Progenitor cell of endocrine pancreas (in vitro differentiated cells): ENCODE measurements at places on chromosomes 1 and 21.

- DNase-seq = no peak
Observed at GRCh38 chr1:192557841-192558595, 17.6 kb upstream of the RGS1 start.

GRCh38 chr1:221271701-221272100, 392.5 kb downstream of the HLX start:
- DNase-seq = no peak

DNA sequence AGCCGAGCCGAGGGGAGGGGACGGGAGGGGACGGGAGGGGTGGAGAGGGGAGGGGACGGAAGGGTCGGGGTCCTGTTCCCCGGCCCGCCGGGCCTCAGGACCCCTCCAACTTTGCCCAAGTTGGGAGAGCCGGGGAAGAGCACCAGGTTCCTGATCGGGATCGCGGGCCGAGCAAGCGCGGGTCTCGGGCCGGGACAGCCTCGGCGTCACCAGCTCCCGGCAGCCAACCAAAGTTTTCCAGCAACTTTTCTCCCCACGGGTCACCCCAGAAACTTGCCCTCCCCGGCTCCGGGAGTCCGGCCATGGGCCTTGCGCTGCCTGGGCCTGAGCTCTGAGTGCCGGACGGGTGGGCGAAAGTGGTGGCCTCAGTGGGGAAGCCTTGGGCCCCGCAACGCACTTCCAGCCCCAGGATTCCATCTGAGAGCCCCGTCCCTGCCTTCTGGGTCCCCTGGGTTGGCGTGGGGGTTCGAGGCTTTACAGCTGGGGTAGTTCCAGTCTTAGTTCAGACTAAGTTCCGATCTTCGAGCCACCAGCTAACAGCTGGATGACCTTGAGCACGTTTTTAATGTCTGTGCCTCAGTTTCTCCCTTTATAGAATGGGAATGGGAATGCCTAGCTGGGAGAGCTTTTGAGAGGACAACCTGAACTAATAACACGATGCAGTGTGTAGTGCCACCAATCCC, 458 bp downstream of the ZC3H12A start:
- DNase-seq = peak; percentile 27

DNA sequence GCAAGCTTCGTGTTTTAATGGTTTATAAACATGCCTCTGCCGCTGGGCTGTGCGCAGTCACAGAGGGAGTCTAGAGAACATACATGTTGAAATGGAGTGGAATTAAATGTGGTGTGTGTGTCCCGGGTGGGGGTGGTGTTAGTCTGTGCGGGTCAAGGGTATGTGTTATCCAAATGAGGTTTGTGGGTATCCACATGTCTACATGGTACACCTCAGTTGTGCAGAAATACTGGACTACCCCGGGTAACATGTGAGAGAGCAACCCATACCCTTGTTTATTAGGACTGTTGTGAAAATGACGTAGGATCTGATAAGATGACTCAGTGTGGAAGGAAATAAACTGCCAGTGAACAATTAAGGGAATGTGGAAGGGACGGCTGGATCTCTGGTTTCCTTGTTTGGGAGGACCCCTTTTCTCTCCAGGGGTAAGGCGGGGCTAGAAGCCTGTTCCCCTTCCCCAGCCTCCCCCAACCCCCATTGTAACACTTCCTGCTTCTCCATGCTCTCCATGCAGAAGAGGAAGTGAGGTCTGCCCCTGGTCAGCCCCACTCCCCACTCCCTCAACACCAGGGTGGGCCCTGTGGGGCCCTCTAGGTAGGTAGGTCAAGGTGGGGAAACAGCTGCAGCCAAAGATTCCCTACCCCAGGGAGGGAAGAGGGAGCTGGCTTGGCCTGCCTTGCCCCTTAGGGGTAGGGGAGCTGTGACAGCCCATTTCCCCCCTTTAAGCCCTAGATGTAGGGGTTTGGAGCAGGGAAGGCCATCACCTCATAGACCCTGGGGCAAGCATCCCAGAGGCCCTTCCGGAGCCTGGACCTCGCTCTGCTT, 690 bp downstream of the EPS8L3 start:
- DNase-seq = no peak

GRCh38 chr1:220441211-220441610, 86.7 kb upstream of the MARK1 start:
- DNase-seq = no peak

DNA sequence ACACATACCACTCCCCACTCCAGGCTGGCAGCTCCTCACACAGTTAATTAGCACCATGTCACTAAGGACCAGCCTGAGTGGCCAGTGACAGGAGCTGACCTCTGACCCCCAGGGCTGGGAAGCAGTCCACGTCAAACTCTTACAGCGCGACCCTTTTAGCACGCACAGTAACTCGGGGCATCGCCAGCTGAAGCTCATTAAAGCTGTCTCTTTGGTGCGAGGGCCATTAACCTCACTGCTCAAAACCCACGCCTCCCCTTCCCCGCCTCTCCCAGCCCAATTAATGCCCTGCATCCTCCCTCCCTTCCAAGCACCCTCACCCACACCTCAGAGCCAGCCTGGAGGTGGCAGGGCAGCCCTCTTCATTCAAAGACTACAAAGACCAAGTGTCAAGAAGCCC, 31.7 kb downstream of the DMAP1 start:
- DNase-seq = no peak

DNA sequence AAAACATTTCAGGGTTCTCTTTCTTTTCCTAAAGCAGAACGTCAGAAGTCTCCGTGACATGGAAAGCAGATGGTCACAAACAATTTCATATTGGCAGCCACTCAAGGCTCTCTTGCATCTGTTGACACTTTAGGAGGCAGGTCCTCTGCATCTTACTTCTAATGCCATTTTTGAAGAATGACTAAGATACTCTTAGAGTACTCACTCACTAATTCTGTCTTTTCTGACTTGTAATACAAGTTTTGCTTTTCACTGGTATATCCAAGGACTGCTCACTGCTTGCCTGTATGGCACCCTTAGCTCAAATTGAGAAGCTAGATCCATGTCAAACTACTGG, 68.3 kb downstream of the PRRX1 start:
- no peak for DNase-seq

DNA sequence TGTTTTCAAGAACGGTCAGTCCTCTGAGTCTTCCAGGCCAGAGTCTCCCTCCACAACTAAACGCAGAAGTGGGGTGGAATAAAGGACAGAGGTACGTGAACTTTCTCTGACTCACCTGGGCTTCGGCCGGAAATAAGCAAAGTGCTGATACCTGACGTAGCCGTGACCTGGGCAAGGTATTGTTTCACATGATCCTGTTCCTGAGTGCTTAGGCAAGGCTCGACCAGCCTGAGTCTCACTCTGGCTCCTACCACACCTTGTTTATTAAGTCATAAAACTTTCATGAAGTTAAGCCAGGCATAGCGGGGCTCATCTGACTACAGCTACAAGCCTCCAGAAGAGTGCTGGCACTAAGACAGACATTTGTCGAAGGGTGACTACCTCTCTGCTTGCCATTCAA, 327.5 kb downstream of the SETD4 start:
- no peak for DNase-seq

DNA sequence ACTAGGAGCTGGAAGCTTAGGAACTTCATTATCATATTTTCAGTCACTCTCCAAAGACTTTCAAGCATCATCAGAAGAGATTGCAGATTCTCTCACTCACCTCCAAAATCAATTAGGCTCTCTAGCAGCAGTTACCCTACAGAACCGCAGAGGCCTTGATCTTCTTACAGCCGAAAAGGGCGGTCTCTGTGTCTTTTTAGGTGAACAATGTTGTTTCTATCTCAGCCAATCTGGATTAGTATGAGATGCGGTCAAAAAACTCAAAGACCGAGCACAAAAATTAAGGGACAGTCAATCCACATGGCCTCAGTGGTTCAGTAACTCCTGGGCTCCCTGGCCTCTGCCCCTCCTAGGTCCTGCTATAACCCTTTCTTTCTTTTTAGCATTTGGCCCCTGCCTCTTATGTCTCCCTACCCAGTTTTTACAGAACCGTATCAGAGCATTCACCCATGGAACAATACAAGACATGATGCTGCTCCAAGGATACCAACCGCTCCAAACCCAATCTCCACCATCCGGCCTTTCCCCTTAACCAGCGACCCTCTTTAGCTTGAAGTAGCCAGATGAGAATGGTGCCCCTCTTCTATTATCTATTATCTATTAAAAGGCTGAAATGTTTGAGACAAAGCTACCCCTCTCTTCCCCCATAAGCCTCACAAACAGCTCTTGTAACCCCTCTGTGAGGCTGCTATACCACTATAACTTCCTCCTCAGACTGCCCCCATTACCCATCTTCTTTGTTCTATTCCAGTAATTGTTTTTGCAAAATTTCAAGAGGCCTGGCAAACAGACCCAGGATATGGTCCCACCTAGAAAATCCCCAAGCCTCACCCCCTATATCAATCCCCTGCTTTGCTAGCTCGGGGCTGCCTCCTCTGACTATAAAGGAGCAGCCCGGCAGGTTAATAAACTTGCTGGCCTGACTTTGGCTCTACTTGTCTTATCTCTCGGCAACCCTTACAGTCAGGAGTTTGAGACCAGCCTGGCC, 18.7 kb upstream of the CA6 start:
- no peak for DNase-seq

- no peak for DNase-seq
Observed at GRCh38 chr1:160827418-160827817, 31.4 kb downstream of the LY9 start.

DNA sequence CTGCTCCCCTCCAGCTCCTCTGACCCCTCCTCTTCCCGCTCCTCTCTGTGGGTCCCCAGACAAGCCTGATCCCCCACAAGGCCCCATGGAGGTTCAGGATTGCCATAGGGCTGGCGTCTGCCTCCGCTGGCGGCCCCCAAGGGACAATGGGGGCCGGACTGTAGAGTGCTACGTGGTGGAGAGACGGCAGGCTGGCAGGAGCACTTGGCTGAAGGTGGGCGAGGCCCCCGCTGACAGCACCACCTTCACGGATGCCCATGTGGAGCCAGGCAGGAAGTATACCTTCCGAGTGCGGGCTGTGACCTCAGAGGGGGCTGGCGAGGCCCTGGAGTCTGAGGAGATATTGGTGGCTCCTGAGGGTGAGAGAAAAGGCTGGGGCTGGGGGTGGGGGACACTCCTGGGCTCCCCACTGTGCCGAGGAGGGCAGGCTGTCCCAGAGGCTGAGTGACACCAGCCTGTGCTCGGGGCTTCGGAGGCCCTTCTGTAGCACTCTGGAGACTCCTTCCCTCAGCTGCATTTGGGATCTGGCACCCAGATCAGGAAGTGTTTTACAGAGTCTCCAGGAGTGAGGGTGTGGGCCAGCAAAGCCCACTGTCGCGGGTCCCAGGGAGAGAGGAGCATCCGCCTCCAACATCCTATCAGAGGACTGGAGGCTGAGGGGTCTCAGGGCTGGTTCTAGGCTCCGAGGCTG, 25.9 kb downstream of the IGFN1 start:
- no peak for DNase-seq

DNA sequence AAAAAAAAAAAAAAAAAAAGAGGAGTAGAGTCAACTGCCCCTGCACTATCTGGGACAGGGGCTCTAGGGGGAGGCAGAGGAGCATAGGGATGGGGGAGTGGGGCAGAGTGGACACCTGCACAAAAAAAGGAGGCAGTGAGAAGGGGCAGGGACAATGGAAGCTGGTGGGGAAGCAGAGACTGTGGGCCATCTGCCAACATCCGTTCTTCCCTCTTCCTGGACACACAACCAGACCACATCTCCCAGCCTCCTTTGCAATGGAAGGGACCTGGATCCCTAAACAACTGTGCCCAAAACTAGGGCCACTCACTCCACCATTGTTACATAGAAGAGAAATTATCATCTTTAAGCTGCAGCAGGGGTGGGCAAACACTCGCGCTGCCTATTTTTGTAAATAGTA, 38.4 kb downstream of the NEK2 start:
- no peak for DNase-seq

DNA sequence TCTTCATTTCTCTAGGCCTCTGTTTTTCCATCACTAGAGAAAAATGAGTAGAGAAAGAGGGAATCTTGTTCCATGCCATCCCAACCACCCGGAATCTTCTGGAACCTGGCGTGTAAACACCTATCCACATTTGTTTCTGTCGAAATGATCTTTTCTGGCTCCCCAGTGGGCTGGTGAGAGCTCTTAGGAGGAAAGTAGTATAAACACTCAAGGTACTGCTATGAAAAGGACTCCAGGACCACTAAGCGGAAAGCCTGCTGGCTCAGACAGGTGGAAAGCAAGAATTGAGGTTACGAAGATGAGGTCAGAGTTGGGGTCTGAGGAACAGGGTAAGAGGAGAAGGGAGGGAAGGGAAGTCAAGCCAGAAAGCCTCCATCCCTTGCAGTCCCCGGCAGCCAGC, 90.8 kb downstream of the PLXNA2 start:
- DNase-seq = no peak

GRCh38 chr1:36944883-36945282, 89.4 kb downstream of the GRIK3 start:
- DNase-seq = no peak

GRCh38 chr1:20351911-20352701, 61.4 kb downstream of the VWA5B1 start:
- no peak for DNase-seq

GRCh38 chr21:46425571-46425970, 33.1 kb upstream of the DIP2A start:
- no peak for DNase-seq

DNA sequence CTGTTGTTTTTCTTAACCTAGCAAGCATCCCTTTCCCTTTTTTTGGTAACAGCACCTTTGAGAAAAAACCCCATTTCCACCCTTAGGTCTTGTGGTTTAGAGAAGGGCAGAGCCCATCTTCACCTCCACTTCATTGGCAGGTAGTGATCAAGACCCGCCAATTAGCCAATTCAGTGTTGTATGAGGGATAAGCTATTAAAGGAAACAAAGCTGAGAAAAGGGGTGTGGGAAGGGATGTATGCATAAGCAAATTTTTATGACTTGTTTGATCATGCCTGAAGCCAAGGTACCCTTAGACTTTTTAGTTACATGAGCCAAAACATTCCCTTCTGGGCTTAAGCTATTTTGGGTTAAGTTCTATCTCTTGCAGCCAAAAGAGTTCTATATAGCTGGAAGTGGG, 3.6 kb upstream of the ZNF697 start:
- DNase-seq = no peak

DNA sequence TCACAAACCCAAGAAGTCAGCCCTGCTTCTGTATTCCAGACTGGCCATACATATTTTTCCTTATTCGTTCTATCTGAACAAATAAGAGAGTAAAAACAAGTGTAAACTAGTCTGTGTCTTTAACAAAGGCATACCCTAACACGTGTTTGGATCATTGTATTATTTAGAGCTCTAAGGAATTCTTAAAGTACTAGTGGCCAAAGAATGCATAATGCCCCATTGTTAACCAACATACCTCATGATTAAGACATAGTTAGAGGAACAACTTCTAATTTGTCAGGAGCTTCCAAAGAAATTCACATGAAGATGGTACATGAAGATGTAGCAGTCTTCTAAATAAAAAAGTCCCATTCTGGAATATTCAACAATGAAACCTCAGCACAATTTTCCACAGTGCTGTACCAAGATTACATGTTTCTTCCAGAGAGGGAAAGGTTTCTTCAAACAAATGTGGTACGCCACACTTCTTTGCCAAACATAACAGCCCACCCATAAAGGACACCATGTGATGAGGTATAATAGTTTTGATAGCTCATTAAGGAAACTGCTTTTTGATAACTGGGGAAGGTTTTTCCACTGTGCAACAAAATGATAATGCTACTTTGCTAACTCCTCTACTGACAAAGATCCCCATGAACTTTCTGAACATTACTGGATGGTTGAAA, 5.0 kb downstream of the PALMD start:
- DNase-seq = no peak

GRCh38 chr1:39825432-39825941, 36.8 kb upstream of the BMP8B start:
- DNase-seq = no peak

- DNase-seq = no peak
Observed at GRCh38 chr21:32753818-32754585, 17.6 kb downstream of the PAXBP1 start.
